T-cell (primary cell): ENCODE measurements at places on chromosomes 11 and 22.

- no peak for DNase-seq
These were observed 27.5 kb downstream of the SNX19 start for GRCh38 chr11:130888790-130889189.

DNA sequence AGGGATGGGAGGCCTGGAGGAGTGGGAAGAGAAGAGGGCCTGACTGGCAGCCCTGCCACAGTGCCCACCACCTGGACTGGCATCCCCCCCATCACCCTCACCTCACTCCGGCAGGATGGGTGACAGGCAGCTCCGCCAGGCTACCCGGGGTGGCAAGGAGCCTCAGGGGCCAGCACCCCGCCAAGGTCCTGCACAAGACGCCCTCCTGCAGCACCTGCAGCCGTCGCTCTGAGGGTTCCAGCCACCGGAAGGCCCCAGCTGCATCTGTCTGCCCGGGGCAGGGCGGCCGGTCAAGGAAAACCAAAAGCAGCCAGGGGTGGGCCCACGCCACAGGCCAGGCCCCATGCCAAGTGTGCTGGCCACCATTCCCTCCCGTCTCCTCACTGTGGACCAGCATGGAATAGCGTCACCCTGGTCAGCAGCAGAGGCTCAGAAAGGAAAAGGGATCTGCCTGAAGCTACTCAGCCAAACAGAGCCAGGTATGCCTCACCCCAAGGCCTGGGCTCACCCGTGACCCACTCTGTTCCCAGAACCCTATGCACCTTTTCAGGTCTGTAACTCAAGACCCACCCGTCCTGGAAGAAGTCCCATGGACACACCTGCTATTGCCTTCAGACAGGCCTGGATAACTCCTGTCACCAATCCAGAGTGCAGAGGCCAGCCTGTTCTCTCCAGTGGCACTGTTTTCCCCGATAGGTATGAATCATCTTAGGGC is 7.0 kb downstream of the RHBDD3 start:
- no peak for DNase-seq

DNA sequence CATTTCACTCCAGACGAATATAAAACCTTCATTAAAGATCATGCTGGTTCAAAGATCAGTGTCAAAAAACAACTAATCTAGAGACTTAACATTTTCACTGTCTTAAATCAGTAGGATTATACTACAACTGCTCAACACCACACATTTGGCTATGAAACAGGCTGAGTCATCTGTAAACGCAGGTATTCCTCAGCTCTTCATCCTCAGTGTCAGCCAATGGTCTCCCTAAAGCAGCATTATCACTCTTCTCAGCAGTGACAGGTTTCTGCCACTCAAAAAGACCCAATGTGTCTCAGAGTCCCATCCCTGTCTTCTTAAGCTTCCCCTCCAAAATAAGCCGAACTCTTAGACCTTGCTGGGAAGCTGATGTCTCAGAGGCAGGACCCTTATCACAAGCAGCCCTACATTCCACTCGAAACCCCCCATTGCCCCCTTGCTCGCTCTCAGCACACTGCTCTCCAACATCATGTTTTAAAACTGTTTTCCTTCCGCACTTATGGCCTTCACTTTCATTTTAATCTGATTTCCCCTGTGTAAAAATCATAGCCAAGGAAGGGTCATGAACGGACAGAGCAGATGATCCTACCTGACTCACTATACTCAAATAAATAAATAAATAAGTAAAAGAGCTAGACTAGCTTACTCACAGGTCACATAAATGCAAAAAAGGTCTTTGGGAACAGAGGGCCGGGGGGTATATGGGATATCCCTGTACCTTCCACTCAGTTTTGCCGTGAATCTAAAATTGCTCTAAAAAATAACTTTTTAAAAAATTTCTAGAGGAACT is 23.0 kb downstream of the CDON start:
- no peak for DNase-seq

- no peak for DNase-seq
These were observed 206.3 kb upstream of the BLID start for GRCh38 chr11:122322329-122322728.

- no peak for DNase-seq
These were observed 54.9 kb upstream of the LMO1 start for GRCh38 chr11:8318536-8318935.

DNA sequence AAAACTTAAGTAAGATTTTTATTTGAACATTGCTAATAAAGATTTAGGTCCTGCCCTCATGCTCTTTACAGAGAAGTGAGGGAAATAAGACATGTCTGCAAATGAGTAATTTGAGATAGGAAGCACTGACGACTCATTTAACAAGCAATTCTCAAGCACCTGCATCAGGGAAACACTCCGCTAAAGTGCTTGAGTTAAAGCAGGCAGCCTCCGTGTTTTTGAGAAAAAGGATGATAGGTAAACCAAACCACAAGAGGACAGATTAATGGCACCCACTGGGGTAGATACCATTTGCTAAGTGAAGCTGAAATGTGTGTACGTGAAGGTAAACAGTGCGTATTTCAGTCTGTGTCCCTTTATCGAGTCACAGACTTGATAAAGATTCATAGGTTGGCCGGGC is 184.6 kb upstream of the CARD18 start:
- no peak for DNase-seq

DNA sequence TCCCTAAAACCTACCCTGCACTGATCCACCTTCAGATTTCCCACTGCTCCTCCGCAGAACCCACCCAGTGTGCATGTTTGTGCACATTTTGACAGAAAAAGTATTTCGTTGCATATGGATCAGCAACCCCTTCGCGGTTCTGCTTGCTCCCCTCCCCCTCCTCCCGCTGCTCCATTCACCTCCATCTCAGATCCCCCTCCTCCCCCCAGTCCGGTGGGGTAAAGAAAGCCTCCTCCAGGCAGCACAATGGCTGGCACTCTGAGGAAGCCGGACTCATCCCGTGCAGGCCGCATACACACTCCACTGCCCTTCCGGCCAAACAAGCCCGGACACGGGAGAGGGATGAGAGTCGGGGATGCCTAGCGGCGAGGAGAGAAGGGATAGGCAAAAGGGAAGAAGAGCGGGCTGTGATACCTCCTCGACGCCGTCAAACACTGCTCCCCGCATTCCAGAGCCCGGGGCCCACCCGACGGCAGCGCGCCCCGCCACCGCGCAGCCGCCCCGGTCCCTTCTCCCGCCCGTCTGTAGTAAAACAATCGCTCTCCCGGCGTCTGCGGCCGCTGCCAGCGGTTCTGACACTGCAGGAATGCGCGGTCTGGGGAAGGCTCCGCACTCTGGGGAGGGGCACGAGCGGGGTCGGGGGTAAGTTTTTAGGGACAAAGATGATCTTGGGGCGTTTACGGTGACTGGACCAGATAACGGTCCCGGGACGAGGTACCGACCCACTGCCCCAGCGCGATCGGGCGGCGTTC is 915 bp downstream of the FEZ1 start:
- DNase-seq = no peak

DNA sequence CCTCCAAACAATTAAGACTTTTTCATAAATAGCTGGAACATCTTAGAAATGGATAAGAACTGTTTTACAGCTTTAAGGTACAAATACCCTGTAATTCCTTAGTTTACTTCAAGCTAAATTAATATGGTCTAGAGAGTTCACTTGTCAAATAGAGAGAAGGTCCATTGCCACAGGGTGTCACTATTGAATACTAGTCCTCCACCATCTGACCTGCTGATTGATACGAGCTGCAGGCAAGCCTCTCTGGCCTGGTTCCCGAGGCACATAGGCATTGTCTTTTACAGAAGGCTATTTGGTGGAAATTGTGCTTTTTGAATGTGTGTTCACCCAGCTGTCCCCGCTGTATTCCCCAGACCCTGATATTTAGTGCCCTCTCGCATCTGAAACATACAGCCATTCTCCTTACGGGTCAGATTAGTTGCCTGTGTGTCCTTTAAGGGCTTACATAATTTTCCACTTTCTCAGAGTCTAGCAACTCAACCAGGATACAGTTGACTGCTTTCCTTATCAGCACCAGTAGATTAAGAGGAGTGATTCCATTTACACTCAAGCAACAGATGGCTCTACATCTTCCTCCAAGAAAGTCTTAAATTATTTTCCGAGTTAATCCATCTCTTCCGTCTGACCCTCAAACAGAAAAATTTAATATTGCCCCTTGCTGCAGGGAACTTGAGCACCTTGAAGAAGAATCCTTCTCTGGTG is 788.8 kb upstream of the FAT3 start:
- DNase-seq = no peak
